ENCODE measurements at places on chromosomes 7 and 10.

GRCh38 chr7:148556892-148557291, 33.7 kb upstream of the C7orf33 start:
- no peak for DNase-seq

GRCh38 chr7:20778063-20778721, 8.5 kb downstream of the SP8 start:
- no peak for DNase-seq

DNA sequence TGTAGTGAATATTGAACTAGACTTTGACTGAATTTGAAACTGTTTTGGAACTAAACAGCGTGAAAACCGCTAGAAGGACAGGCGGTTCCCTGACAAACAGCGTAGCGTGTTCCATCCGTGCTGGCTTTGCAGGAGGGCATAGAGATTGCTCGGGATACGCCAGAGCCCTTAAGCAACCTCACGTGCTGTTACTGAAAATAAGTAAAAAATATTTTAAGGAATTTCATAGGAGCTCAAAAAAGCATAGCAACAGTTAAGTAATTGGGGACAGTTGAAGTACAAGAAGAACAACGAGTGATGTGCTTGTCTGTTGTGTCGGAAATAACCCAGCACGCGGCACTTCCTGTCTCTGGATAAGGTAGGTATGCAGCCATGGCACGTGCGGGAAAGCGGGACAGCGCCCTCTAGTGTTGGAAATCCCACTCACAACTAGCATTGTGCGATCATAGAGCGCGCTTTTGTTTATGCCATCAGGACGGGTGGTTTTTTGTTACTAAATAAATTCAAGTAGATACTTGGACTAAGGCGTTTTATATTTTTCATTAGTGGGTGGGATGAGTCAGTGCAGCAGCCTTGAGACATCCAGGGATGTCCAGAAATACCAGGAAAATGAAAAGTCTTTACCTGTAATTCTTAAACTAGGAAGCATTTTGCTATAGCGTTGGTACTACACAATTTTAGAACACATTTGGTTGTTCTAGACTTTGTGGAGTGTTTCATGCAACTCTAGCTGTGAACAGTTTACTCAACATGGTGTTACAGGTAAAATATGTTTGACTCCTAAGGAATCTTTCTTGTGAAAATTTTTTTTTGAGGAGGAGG, 50.4 kb downstream of the DNAJB6 start:
- DNase-seq, result no peak

- DNase-seq, result no peak
Observed at GRCh38 chr7:125618516-125618915, 688.9 kb upstream of the POT1 start.

GRCh38 chr7:153616711-153617325, 435.4 kb upstream of the DPP6 start:
- DNase-seq, result no peak

- no peak for DNase-seq
Observed at GRCh38 chr7:17134786-17135185, 163.7 kb upstream of the AHR start.

DNA sequence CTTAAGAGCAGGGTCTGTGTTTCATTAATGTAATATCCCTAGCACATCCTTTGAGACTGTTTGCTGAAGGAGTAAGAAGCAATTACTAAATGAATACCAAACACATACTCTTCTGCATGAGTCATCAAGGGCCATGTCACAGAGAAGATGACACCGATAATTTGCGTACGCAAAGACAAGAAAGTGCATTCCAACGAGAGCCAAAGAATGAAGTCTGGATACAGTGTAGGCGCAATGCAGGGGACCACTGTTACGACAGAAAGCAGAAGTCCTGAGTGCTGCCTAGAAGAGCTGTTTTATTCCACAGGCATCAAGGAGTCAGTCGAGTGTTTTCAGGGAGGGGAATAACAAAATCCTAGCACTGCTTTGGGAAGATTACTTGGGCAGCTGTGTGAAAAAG, 62.7 kb downstream of the VPS41 start:
- no peak for DNase-seq

Measured in GM12891 (cell line).